ENCODE measurements at places on chromosomes 2 and 18. TPM values are rescaled to one million over a fixed set of nuclear protein-coding genes. Genes with fewer than 3 reads are reported as not detected.
A peak's percentile ranks its signal among the peaks of the same experiment; 100 is the strongest.

DNA sequence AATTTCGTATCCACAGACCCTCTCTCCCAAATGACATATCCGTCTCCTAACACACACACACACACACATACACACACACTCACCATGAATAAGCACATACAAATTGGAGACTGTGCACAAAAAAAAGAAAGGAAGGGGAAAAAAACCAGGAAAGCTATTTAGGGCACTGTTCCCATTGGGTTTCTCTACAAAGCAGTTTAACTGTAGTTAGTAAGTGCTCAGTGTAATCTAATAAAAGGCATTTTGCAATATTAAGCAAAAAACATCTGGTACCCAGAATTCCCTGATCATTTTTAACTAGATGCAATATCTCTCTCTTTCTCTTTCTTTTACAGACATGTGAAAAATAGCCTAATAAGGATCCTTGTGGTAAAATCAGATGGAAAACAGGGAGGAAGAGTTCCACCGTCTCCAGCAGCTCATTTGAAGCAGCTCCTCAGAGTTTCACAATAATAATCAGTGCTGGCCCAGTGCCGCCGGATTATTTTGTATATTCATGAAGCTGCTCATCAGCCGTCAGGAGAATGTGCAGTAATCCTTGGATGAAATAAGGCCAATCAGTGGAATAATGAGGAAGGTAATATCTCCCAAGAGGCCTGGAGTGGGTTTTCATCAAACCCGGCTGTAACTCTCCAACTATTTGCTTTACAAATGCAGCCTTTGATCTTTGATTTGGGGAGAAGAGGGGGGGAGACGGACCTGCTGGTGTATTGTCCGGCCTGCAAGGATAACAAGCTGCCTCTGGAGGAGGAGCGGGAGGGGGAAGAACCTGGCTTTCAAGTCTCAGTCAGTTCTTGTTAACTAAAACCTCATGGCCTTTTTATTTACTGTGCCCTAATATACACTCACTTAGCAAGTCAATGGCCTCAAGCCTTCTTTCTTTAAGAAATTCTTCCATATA, 227.6 kb upstream of the SMIM21 start:
- DNase-seq: no peak

CAPG gene
- 342 TPM for polyA plus RNA-seq

DNA sequence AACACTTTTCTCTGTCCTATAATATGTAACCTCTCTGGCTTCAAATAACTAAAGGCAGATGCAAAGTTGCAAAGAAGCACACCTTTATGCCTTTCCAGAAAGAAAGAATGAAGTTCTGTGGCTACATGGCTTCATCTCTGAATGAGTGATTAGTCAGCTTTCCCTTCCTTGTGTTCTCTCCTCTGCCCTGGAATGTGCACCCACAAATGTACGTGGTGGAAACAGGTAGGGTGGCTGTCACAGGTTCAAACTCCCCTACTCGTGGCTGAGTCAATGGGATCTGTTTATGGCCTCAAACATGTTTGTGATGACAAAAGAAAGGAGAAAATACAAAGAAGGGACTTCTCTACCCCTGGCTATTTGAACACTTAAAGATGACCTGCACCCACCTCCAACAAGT, 55.5 kb upstream of the ACVR2A start:
- DNase-seq: peak; percentile 70

SCN1A gene
- not detected for polyA plus RNA-seq

GRCh38 chr2:51472783-51473182, 440.9 kb upstream of the NRXN1 start:
- DNase-seq: no peak

DNA sequence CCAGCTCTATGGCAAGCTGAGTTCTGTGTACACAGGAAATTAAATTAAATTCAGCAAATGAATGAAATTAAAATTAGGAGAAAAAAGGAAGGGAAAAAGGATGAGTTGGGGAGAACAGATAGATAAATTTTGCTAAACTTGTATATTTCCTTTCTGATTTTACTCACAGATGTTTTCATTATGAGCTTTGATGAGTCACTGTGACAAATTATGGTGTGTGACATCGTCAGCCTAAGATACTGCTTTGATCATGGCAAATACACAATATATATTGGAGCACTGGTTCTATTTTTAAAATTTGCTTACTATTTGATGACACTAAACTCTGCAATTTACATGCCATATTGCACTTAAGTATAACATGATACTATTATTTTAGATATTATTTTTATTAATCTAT, 464.6 kb upstream of the SPHKAP start:
- no peak for DNase-seq

DNA sequence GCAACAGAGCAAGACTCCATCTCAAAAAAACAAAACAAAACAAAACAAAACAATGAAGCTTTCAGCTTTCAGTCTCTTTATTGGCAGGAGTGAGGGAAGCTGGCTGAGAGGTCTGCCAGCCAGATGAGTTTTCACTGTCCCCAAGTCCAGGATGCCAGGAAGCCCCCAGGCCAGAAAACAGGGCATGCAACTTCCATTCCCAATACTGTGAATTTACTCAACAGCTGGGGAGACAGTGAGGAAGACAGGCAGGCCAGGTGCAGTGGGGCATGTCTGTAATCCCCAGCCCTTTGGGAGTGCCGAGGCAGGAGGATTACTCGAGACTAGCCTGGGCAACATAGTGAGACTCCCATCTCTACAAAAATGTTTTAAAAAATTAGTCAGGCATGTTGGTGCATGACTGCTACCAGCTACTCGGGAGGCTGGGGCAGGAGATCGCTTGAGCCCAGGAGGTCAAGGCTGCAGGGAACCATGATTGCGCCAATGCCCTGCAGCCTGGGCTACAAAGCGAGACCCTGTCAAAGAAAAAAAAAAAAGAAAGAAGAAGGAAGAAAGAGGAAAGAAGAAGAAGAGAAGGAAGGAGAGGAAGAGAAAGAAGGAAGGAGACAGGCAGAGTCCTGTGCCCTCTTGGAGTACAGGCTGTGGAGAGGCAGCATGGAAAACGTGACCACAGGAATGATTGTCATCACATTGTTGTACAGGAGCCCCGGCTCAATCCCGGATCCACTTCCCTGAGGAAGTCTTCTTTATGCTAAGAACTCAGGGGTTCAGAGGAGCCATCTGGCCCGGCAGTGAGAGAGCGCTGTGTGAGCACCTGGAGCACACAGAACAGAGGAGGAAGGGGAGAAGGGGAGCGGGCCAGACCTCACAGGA, 29.2 kb upstream of the POMC start:
- no peak for DNase-seq

- DNase-seq: no peak
Observed at GRCh38 chr2:134402410-134402809, 148.5 kb downstream of the MGAT5 start.

- no peak for DNase-seq
Observed at GRCh38 chr18:50044402-50044801, 150.5 kb downstream of the MYO5B start.

DNA sequence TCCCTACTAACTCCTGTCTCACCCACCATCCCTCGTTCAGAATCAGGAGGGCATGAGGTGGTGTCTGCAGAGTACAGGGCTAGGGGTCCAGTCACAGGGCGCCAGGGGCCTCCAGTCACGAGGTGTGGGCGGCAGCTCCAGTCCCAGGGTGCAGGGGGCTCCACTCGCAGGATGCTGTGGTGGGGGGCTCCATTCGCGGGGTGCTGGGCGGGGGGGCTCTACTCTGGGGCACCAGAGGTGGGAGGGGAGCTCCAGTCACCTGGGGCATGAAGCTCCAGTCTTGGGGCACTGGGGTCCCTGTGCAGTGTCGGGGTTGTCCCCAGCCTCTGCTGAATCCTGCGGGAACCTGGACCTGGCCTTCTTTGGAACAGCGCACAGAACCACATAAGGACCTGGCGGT, 66.0 kb downstream of the EIPR1 start:
- no peak for DNase-seq

ANKRD30BL gene
- polyA plus RNA-seq: not detected

DNA sequence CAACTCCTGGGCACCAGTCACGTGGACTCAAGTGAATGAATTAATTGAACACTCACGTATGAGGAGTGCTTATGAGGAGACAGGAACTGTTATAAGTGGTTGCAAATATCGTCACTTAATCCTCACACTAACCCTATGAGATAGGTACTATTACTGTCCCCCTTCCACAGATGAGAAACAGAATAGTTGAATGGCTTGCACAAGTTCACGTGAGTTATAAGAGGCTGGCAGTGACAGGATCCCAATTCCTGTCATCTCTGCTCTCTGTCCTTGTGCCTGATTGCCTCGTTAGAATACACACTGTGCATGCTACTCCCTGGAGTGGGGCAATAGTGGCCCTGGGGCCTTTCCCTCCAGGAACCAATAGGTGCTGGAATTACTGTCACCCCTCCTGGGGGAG, 253.5 kb downstream of the DYSF start:
- DNase-seq: no peak

FOXD4L1 gene
- 0.10 TPM for polyA plus RNA-seq

DNA sequence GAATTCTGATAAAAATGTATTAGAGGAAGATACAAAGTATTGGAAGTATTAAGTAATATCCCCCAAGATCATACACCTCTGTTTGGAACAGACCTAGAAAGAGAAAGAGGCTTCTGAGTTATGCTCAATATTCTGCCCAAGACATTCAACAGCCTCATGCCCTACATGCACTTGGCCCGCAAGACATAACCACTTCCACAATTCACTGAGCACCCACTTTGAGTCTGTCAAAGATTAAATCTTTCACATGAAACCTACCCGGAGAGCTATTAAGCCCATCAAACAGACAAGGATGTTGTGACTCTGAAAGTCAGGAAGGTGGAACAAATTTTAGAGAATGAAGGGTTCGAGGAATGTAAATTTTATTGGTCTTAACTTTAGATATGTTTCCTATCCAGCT, 344.7 kb upstream of the SYT4 start:
- DNase-seq: no peak

GRCh38 chr2:31886700-31887099, 124.1 kb downstream of the MEMO1 start:
- DNase-seq: no peak

- peak; percentile 82 for DNase-seq
Observed at GRCh38 chr18:11669271-11669947, 19.7 kb upstream of the GNAL start.

DNA sequence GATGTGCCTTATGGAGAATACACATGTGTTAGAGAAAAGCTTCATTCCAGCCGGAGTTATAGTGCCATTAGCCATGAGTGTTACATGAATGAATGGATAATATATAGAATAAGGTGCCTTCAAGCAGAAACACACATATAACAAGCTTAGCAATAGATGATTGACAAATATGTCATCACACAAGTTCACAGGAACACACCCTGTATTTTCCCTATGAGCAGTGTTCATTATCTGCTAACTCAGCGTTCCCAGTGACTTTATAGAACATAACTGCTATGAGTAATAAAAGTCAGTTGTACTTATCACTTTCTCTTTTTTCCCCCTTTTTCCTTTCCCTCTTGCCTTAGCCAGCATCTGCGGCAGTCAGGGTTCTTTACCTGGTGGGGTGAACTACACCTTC, 65.1 kb downstream of the TIMM21 start:
- DNase-seq: peak; percentile 8

CSRNP3 gene
- 0.95 TPM for polyA plus RNA-seq

GRCh38 chr2:179990676-179991317, 16.3 kb downstream of the CWC22 start:
- no peak for DNase-seq

DNA sequence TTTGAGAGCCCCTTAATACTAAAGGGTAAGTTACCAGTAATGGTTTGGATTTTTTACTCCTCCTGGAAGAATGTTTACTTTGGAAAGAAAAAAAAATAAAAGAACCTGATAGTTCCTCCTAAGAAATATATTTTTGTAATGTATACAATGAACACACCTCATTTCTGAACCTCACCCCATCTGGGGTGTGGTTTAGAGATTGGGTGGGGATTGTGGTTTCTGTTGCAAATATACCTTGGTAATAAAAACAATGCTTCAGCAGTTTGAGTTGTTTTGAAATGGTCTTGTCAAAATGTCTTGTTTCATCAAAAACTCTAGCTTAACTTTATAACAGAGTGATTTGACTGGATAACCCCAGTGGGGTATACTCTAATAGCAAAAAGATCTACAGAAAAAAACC, 448.9 kb upstream of the MEIS1 start:
- peak; percentile 5 for DNase-seq

- DNase-seq: peak; percentile 92
Observed at GRCh38 chr2:20382965-20383810, 32.5 kb upstream of the PUM2 start.

- DNase-seq: no peak
Observed at GRCh38 chr2:180289627-180290026, 282.5 kb upstream of the CWC22 start.

SCYGR2 gene
- polyA plus RNA-seq: not detected

GRCh38 chr2:241637018-241637794, at the start of the genes ATG4B and THAP4:
TSS of gene ATG4B (plus strand) at chr2:241637693. CDS start at chr2:241637715, 22 bp downstream.
TSS of gene THAP4 (minus strand) at chr2:241637158. CDS start at chr2:241637017, 141 bp downstream.
- peak; percentile 87 for DNase-seq

PIEZO2 gene
- polyA plus RNA-seq: not detected

DNA sequence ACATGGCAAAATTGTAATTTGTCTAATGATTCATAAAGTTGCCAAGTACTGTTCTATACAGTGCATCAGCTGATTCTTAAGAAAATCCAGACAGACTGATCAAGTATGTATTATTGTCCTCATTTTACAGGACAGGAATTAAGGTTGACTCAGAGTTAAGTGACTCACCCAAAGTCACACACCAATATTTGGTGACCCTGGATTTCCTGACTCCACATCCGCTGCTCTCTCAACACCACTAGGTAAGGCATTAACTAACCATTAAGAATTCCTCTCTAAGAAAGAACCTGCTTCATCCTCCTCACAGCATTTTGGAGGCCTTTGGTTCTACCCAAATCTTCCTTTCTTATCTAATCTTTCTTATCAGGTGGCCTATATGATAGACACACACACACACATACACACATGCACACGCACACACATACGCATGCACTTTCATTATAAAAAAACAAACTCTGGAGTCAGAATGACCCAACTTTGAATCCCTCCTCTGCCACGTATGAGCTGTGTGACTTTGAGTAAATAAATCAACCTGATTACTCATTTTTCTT, 150.8 kb downstream of the ANKRD44 start:
- no peak for DNase-seq

- no peak for DNase-seq
Observed at GRCh38 chr2:161570424-161571050, 53.7 kb upstream of the SLC4A10 start.

TRABD2A gene
- 11.5 TPM for polyA plus RNA-seq

- no peak for DNase-seq
Observed at GRCh38 chr2:181877181-181877664, 14.3 kb upstream of the ITPRID2 start.

GRCh38 chr2:39849982-39850526, 71.0 kb upstream of the THUMPD2 start:
- no peak for DNase-seq

SPATA3 gene
- polyA plus RNA-seq: not detected

GRCh38 chr2:68287580-68288441, 31.9 kb downstream of the CNRIP1 start:
- DNase-seq: peak; percentile 12
